ENCODE measurements at places on chromosomes 2 and 18.

GRCh38 chr18:72235422-72235821 is 308.7 kb downstream of the CBLN2 start:
- DNase-seq, result no peak

- no peak for DNase-seq
Measured at GRCh38 chr2:85753035-85753524, 711 bp upstream of the ATOH8 start.

GRCh38 chr2:166764216-166764615 is 124.1 kb upstream of the XIRP2 start:
- DNase-seq, result no peak

DNA sequence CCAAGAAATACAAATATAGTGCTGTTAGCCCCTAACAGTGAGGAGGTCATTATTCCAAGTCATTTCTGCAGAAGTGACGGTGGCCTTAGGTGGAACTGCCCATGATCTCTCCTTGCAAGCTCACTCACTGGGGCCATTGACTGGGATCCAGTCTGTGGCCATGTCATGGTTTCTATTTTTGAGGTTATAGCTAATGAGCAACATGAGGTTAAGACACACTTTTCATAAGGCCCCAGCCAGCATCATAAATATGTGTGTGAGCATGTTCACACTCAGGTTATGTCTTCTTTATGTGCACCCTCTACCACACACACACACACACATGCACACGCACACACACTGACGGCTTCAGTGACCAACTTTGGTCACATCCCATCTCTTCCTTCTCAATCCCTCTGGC is 484 bp downstream of the AFF3 start:
- no peak for DNase-seq

DNA sequence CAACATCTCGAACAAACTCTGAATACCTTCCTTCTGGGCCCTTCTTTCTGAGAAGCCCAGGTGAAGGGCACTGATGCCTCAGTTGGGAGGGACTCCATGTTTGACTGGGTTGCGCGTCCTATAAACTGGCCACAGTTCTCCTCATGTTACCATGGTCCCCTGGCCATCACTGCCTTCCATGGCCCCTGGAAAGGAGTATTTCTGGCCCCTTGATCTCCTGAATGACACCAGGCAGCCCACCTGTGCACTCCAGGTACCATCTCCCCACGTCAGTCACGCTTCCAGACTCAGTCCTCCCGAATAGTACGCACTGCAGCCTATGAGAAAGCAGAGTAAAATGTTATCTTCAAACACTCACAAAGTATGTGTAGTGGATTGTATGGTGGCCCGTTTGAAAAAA is 73.9 kb downstream of the ACKR3 start:
- DNase-seq, result no peak

DNA sequence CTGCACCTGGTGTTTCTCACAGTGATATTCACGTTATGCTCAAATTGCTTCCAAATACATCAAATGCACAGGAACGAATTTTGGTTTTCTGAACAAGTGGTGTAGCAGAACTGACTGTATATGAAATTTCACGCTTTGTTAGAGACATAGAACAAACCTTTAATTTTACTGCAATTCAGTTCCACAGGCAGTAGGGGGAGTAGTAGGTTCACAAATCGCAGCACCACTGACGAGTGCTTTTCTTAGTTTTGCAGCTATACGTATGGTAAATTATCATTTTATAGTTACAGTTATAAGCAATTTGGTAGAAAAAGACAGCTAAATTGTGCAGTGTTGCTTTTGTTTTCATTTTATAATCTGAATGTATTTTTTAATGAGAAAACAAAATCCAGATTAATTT is 113.3 kb downstream of the KIAA1328 start:
- peak; percentile 37 for DNase-seq

- no peak for DNase-seq
Measured at GRCh38 chr2:73385123-73385503, 523 bp upstream of the ALMS1 start.

- DNase-seq, result no peak
Measured at GRCh38 chr2:204503869-204504268, 41.4 kb upstream of the PARD3B start.

- DNase-seq, result no peak
Measured at GRCh38 chr18:57416542-57416941, 18.6 kb upstream of the ONECUT2 start.

DNA sequence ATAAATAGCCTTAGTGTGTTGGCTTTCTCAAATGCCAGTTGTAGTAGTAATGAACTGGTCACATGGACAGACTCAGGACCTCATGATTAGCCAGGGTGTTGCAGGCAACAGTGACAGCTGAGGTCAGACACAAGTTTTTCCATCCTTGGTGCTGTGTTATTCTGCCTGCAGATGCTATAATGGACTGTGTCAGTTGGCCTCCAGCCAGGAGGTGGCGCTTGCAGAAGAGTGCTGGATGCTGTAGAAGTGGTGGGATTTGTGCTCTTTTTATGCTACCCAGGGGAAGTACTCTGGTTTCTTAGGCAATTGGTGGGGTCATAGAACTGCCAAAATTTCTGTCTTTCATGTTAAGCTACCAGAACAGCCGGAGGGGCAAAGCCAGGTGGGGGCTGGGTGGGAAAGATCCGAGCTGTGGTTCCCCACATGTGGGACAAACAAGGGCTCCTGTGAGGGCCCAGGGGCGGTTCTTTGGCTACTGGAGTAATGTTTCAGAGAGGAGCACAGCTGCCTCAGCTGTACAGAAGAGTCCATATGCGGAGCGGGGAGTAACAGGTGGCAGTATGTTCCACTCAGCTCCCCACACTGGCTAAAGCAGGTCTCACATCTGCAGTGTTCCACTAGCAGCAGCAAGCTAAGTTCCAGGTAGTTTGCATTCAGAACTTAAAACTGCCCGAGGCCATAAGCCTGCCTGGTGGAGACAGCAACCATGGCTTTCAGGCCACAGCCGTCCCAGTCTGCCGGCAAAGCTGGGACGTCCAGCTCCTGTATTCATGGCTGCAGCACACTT is 104.4 kb downstream of the GULP1 start:
- no peak for DNase-seq

DNA sequence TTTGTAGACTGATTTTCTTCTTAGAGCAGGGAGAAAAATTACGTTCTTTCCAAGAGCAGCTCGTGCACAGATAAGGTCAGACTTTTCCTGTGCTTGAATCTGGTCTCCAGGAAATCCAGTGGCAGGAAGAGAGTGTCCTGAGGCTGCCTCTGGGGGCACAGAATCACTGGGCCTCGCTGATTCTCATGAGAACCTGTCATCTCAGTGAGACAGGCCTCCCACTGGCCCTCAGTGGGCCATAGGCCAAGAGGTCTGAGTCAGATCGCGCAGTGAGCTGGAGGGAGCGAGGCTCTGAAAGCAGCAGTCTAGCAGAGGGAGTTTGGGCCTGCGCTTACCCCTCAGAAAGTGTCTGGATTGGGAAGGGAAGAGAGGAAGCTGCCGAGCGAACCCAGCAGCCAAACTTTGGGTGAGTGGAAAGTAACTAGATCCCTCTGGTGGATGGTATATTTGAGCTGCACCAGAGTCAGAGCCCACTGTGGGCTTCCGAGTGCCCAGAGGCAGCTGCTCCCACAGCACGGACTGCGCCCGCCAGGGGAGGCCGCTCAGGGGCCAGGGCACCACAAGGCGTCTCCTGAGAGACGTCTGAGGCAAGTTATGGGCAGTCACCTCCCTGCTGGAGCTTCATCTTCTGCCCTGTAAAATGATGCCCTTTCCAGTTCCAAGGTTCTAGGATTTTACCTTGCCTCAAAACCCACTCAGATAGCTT is 8.2 kb downstream of the GDF7 start:
- DNase-seq, result no peak

DNA sequence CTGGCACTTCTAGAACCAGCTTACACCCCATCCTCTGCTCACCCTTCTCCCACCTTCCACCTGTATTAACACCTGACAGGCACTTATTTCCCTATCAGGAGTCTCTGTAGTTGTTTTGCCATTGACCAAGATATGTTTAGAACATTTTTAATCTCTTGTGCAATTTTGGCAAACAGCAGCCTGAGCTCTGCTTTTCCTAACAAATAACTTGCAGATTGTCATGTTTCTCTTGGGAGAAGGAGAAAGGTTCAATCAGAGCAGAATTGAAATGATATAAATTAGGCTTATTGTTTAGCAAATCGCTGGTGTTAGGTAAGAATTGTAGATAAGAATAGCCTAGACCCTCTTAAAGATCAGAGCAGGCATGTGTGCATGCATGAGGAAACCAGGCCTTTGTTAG is 225.5 kb downstream of the PARD3B start:
- no peak for DNase-seq

- no peak for DNase-seq
Measured at GRCh38 chr2:236955521-236956030, 130.1 kb upstream of the COPS8 start.

GRCh38 chr2:217118559-217119284 is 258.9 kb upstream of the TNP1 start:
- no peak for DNase-seq

DNA sequence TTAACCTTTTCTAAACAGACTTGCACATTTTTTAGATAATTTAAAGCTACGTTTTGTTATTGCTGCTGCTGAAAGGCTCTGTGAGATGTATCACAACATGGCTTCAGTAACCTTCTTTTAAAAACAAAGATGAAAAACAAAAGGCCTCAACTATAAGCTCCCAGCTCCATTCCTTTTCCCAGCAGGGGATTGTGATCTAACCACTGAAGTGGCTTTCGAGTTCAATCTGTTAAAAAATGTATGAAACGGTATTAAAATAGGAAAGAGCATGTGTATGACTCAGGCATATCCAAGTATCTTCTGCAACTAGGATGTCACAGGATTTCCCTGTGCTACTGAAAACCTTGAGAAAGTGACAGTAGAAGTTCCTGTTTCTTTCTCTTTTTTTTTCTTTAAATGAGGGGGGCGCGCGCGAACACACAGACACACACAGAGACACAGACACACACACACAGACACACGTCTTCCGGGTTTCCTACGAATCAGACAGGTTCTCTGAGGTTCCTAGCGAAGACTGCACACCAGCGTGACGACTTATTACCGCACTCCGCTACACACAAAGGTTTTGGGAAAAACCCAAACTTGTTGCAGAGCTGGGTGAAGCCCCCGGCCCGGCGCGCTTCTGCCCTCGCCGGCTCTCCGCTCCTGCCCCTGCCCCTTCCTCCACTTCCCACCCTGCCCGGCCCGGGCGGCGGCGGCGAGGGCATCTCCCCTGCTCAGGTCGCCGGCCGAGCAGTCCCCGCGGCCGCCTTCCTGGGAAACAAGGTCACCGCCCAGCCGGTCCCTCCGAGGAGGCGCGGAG is 86.8 kb downstream of the RBMS1 start:
- DNase-seq, result peak; percentile 93

- no peak for DNase-seq
Measured at GRCh38 chr2:233117351-233117750, 57.2 kb downstream of the INPP5D start.

GRCh38 chr2:48530033-48530811 is at the start of gene STON1:
TSS of gene STON1 (plus strand) at chr2:48530154. CDS start at chr2:48580634, 50,480 bp downstream.
- DNase-seq, result peak; percentile 39

DNA sequence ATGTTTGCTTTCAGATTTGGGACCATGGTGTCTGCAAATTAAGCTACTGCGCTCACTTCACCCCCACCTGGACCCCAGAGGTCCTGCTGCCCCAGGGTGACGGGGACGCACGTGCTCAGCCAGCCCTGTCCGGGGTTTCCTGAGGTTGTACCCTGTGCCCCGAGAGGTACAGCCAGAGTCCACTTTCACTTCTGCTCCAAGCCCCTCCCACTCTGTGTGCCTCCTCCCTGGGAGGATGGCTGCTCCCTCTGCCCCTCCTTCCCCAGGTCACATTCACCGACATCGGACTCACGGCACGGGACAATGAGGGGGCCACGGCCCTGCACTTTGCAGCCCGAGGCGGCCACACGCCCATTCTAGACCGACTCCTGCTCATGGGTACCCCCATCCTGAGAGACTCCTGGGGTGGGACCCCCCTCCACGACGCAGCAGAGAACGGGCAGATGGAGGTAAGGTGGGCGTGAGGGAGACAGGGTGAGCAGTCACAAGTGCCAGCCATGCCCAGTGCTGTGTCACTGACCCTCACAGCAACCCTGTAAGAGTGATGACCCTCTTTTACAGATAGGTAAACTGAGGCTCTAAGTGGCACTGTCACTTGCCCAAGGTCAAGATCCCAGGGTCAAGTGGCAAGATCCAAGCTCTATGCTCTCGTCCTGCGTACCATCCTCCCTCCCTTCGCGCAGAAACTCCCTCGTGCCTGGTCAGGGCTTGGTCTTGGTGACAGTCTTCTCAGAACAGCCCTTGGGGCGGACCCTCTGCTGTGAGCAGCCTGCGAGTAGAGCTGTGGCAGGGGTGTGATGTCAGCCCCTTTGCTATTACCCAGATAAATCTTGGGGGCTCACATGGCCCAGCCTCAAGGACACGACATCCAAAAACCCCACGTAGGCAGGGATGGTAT is 7.6 kb downstream of the ESPNL start:
- DNase-seq, result no peak

DNA sequence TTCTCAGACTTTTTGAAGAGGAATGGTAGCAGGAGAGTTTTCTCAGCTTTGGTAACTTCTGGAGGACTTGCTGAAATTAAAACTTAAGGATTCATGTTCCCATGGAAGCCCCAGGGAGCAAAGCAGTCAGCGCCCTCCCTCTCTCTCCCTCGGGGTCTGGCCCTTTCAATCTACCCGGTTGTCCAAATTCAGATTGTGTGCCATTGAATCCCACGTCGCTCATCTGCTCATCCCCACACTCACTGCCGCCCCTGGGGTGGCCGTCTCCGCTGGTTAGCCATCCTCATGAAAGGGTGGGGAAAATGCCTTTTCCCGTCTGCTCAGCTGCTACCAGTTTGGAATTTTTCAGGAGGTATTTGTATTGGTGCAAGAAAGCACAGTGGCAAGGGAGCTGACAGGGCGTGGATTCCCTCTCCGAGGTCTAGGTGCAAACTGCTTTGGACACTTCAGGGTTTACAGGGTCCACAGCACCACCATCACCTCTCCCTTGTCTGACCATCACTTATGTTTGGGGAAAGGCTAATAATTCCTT is 27.1 kb downstream of the MCFD2 start:
- no peak for DNase-seq

- DNase-seq, result no peak
Measured at GRCh38 chr2:656676-657075, 20.5 kb downstream of the TMEM18 start.

DNA sequence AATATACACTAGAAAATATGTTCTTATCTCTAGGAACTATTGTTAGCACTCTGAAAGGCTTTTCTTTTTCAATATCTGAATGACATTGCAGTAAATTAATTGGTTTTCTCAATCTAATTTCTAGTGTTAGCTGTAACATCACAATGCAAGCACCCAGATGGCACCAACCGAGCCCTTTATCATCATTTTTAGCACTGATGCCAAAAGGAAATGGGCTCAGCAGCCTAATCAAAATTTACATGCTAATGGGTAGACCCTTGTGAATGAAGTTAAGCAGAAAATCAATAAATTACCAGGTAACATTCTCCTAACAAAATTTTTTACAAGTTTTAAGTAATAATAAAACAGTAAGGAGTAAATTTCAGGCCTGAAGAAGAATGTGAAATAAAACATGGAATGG is 53.5 kb upstream of the PGAP1 start:
- no peak for DNase-seq

Data from hematopoietic multipotent progenitor cell (in vitro differentiated cells).